ENCODE measurements at places on chromosomes 4 and X. TPM values are rescaled to one million over a fixed set of nuclear protein-coding genes. Genes with fewer than 3 reads are reported as not detected.

- no peak for DNase-seq
Observed at GRCh38 chr4:84494076-84494475, 5.0 kb downstream of the NKX6-1 start.

PFKFB1 gene
- 0.45 TPM for total RNA-seq

UGT2B17 gene
- total RNA-seq: not detected

PARM1 gene
- 63.6 TPM for total RNA-seq

MUC7 gene
- total RNA-seq: not detected

Measured in cerebellum (tissue), 4 donors.